AG09319 (cell line): ENCODE measurements at places on chromosomes 6 and 20.

GRCh38 chr6:144263786-144264185 lies 21.3 kb upstream of the UTRN start:
- no peak for DNase-seq

DNA sequence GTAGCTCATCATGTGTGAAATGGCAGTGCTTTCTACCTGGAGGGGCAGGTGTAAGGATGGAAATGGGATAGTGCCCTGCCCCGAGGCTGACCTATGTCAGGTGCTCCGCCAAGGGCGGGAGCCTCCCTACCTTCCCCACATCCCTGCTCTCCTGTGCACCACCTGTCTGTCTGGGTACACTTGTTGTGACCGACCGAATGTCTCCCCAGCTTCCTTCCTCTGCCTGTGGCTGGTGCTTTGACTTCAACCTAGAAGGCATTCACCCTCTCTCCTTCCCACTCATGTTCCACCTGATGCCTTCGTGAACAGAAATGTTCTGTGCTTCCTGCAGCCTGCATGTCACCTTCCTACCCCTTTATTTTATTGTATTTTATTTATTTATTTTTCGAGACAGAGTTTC lies 114.8 kb downstream of the SCML4 start:
- no peak for DNase-seq

GRCh38 chr6:167699141-167699931 lies 127.4 kb upstream of the AFDN start:
- DNase-seq = no peak

DNA sequence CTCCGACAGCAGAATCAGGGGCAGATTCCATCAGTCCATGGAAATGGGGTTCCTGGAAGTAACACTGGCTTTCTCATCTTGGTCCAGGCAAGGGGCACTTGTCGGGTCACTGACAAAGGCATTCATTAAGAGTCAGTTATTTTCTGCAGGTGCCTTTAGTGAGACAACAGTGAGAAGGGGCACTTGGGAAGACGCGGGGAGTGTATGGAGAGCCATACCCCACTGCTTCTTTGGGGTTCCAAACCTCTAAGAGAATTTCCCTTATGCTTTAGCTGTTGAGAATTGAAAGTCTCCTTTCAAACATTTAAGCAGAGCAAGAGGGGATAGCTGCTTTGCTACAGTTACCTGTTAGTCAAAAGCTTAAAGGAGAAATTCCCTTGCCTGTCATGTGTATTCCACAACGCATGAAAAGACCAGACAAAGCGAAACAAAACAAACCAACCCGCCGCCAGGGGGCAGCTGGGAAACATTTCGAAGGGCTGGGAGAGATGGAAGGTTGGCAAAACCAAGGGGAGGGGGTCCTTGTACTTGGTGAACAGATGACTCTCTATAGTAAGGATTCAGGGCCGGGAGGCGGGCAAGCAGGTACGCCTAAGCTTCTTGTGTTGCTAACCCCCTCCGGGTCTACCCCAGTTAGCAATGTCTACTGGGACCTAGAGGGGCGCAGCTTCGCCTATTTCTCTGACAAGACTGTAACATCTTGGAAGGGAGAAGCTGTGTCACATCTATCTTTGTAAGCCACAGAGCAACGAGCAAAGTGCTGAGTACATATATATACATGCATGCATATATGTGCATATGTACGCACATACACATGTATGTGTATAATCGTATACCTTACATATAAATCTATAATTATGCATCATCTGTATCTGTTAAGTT lies 474.9 kb upstream of the AGPAT4 start:
- DNase-seq = no peak

- DNase-seq = no peak
These were observed 731.4 kb upstream of the CITED2 start for GRCh38 chr6:140105857-140106256.

GRCh38 chr6:64081453-64081852 lies 445.9 kb downstream of the PHF3 start:
- no peak for DNase-seq

DNA sequence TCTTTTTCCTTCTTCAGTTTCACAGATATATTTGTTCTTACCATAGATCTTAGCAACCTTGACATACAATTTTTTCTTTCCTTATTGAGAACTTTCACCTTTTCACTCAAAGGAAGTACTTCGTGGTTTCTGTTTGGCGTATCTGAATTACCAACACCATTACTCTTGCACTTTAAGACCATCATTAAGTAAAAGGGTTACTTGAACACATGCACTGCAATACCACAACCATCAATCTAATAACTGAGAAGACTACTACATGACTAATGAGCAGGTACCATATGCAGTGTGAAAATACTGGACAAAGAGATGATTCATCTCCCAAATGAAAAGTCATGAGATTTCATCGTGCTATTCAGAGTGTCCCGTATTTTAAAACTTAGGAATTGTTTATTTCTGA lies 21.7 kb upstream of the SENP6 start:
- DNase-seq = no peak

DNA sequence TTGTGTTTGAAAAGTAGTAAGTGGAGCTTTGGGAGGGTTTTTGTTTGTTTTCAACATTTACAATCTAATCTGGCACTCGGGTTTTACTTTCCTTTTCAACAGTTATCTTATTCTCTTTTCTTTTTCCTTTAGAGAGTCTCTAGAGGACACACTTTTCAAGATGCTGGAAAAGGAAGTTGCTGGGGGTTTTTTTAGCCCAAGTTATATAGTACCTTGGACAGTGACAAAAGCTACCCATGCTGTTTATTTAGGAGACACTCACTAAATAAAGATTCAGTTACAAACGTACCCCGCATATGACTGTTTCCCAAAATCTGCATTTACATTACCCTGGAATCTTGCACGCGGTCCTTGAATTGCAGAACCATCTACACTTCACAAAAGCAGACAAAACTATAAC lies 78.8 kb downstream of the MAP7 start:
- DNase-seq = no peak

DNA sequence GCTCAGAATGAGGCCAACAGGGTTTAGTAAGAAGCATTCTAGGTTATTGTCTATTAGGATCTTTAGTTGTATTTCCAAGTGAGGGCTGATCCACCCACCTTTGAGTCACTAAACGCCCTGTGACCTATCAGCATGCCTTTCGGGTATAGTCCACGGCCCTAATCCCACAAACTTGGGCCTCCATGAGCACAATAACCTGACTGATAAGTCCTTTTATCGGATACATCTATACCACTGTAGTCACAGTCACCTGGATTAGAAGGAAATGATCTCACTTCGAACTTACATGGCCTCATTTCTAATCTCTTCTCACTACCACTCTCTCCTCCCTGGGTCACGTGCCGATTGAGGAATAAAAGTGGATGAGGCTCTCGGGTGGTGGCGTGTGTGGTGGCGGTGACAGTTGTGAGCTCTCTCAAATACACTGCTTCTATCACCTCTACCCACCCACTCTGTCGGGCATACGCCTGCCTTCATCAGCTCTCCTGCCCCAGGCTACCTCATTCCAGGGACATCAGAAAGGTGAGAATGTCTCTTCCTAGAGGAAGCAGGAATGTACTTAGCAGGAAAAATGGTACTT lies 65.2 kb downstream of the TRAM2 start:
- DNase-seq = no peak

- DNase-seq = no peak
These were observed 194.9 kb downstream of the KIF6 start for GRCh38 chr6:39530201-39530759.

- no peak for DNase-seq
These were observed 211.0 kb downstream of the WDR27 start for GRCh38 chr6:169490830-169491229.

DNA sequence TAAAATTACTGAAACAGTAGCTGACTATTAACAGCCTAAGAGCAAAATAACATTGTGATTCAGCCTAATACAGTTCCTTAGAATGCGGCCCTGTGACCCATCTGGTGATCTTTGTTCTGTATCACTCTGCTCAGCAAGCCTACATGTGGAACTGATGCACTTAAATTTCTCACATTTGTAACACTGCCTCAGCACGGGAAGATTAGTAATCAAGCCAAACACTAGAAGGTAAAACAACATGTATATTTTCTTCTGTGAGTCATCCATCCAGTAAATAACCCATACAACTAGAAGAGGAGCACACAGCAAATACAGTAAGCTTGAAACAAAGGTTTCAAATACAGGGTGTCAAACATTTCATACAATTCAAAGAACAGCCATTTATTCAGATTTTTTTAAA lies 189.7 kb upstream of the NOX3 start:
- no peak for DNase-seq

DNA sequence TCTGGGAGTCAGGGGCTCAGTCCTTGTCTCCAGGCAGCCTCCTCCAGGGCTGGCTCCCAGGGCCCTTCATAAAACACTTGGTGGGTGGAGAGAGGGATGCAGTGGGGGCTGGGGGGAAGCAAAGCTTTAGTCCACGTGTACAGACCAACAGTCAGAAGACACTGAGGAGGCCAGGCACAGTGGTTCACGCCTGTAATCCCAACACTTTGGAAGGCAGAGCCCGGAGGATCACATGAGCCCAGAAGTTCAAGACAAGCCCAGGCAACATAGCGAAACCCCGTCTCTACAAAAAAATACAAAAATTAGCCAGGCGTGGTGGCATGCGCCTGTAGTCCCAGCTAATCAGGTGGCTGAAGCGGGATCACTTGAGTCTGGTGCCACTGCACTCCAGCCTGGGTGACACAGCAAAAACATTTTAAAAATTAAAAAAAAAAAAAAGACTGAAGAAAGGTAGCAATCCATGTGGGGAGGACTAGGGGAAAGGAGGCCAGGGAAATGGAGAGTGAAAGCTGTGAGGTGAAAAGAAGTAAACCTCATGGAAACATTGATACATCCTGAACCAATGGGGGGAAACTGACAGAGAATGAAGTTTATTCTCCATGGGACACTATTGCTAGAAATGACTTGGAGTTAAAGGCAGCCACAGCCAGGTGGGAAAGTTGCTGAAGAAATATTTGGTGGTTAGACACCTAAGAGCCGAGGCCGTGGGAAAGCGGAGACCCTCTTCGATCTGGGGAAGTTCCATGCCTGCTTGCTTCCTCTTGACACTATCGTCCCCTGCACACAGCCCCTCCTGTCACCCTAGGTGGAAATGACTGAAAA lies 35.4 kb downstream of the PIM1 start:
- no peak for DNase-seq

- DNase-seq = no peak
These were observed 580.7 kb upstream of the GJE1 start for GRCh38 chr6:141552031-141552430.

- no peak for DNase-seq
These were observed 22.2 kb downstream of the BMP7 start for GRCh38 chr20:57244221-57244585.

- DNase-seq = no peak
These were observed 149.7 kb downstream of the KIF16B start for GRCh38 chr20:16423311-16424212.

DNA sequence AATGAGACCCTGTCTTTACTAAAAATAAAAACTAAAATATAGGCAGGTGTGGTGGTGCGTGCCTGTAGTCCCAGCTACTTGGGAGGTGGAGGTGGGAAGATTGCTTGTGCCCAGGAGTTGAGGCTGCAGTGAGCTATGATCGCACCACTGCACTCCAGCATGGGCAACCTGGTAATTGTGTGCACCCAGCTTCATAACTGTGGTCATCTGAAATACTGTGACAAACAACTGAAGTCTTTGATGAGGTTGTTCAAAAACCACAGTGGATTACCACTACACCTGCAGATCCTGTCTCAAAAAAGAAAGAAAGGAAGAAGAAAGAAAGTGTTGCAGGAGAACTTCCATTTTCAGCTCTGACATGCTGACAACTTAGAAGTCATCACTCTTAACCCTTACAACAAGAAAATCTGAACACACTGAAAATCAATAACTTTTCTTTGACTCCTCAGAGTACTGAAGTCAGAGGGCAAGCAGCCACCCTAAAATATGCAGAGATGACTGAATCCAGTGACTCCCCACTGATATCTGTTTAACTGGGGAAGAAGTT lies 13.8 kb upstream of the ZBP1 start:
- no peak for DNase-seq

- DNase-seq = no peak
These were observed at the start of gene FAM184A for GRCh38 chr6:119078376-119079282. Gene FAM184A (minus strand): TSS chr6:119078664. CDS start chr6:119078299, 365 bp downstream.

- no peak for DNase-seq
These were observed 206.9 kb downstream of the LY86 start for GRCh38 chr6:6795393-6795792.

GRCh38 chr20:5548902-5549599 lies 201.2 kb upstream of the SHLD1 start:
- no peak for DNase-seq

DNA sequence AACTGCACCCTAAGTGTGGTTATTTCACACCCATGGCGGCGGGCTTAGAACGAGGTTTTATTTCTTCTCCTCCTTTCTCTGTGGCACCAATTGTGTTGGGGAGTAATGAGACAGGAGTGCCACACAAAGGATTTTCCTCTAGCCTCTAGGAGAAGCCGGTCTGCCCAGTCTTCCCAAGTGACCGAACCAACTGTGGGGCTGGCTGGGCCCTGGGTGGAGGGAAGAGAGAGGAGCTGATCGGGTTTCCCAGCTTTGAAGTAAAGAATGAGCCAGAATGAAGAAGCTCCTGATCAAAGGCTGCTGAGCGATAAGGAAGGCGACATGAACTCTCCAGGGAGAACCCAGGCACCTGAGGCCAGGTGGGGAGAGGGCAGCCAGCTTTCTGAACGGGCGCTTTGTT lies 616.0 kb upstream of the BTBD3 start:
- no peak for DNase-seq

DNA sequence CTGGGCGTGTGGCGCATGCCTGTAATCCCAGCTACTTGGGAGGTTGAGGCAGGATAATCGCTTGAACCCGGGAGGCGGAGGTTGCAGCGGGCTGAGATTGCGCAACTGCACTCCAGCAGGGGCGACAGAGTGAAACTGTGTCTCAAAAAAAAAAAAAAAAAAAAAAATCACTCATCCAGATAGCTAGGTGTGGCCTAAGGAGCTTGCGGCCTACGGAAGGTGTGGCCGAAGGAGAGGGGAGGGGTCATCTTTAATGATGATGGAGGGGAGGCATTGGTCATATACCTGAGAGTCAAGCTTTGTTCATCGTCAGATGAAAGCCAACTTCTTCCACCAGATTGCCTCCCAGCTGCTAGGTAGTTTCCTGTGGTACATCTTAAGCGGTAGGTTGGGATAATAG lies 801 bp upstream of the PPARD start:
- no peak for DNase-seq

- no peak for DNase-seq
These were observed 49.4 kb downstream of the TMEM242 start for GRCh38 chr6:157273756-157274470.

DNA sequence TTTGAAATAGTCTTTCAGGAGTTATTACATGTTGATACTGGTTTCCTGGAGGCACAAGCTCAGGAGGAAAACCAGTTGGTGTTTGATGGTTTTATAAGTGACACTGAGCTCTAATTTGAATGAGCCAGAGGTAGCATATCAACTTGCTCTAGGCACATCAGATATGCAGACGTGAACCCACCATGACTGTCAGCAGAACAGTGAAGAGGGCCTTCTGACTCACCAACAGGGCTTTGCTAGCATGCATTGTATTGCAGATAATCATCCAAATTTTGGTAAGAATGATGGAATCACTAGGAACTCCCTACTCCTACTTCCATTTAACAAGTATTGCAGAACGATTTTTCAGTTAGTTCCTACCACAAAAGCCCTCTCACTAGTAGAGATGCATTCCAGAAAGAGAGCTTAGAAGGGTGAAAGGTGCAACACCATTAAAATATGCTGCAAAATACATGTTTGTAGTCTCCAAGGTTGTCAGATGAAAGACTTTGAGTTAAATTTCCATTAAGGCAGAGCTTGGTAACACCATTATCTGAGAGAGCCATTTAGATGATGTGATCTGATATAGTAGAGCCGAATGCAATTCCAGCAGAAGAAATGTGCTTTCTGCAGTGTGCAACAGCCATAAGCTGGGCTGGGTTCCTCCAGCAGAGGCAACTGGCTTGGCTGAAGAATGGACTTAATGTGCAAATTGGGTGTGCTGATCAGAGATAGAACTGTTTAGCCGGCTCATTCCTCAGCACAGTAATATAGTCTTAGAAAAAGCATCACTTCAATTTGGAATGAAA lies 968.7 kb upstream of the ADGRB3 start:
- no peak for DNase-seq
